Kidney glomerular epithelial cell (primary cell): ENCODE measurements at places on chromosomes 1 and 21.
A peak's percentile ranks its signal among the peaks of the same experiment; 100 is the strongest.

- no peak for DNase-seq
Observed at GRCh38 chr1:235657269-235657668, 7.7 kb upstream of the GNG4 start.

GRCh38 chr1:58157256-58157655, 389.3 kb downstream of the OMA1 start:
- no peak for DNase-seq

GRCh38 chr1:18932387-18932786, 24.1 kb downstream of the IFFO2 start:
- DNase-seq: no peak

DNA sequence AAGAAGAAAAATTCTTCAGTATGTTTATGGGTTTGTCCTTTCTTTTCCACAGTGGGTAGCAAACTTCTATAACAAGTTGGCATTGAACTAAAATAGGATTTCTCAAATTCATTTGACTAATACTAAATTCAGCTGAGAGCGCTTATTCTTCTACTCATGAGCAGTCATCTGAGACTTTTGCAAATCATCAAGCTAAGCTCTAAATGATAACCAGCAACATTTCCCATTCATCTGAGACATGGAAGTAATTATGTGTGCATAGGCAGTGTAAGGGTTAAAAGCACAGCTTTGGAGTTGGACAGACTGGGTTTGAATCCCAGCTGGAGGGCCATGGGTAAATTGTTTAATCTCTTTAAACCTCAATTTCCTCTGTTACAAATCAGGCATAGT, 18.3 kb upstream of the CNR2 start:
- DNase-seq: peak; percentile 62

DNA sequence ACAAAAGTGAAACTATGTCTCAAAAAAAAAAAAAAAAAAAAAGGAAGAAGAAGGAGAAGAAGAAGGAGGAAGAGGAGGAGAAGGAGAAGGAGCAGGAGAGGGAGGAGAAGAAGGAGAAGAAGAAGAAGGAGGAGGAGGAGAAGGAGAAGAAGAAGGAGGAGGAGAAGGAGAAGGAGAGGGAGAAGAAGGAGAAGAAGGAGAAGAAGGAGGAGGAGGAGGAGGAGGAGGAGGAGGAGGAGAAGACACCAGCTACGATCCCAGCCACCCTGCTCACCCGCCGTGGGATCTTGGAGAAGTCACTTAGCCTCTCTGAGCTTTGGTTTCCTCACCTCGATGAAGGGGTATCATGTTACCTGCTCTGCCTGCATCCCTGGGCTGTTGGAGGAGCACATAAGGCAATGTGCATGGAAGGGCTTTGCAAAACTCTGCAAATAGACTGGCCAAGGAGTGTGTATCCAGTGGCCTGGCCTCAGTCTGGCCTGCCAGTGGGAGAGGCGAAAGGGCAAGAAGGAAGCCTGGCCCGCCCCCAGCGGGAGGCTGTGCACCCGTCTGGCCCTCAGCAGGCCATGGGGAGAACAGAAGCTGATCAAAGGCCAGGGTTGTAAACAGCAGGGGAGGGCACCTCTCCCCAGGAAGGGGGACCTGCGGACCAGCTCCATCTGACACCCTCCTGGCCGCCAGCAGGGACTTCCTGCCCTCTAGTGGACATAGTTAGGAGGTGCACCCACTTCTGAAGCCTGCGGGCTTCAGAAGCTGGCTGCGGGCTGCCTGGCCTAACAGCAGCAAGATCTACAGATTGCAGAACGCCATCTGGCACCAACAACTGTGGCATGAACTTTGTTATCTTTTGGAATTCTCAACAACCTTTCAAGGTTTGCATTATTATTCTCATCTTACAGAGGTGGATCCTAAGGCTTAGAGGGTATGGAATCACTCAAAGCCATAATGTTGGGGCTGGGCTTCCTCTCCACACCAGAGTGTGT, 19.2 kb upstream of the CDK18 start:
- peak; percentile 82 for DNase-seq

GRCh38 chr1:218402786-218403120, 57.6 kb downstream of the TGFB2 start:
- DNase-seq: no peak

DNA sequence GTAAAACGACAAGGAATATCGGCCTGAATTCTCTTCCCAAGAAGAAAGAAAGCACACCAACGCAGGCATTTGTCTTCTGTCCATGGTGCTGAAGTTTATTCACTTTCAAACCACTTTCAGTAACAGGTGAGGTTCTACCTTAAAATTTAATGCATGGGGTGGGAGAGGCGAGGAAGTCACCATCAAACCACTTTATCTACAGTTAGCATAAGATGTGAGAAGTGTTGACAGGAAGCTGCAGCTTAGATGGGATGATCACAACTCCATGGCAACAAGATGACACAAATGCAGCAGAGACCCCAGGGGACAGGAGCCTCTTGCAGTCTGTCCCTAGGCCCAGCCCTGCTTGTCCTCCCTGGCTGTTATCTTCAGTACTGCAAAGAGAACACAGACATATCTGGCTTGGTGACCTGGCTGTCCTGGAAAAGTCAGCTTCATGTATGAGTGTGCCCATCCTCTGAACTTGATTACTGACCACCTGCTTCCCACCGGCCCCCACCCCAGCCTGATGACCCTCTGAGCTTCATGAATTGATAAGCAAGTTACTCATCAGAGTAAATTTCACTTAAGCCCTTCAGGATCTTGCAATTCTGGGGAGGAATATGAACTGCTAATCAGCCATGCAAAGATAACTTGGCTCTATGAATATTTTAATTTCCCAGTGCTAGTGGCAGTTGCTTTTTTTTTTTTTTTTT, 1.8 kb downstream of the NPPA start:
- DNase-seq: no peak

- DNase-seq: no peak
Observed at GRCh38 chr1:203095061-203095690, 9.4 kb upstream of the MYOG start.

DNA sequence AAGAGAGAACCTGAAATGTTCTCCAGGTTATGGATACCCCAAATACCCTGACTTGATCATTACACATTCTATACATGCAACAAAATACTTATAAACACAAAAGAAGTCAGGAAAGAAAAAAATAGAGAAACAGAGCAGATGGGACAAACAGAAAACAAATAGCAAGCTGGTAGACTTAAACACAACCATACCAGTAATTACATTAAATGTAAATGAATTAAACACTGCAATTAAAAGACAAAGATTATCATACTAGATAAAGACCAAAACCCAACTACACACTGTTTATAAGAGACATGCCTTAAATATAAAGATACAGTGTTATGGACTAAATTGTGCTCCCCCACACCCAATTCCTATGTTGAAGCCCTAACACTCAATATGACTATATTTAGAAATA, 117.2 kb downstream of the ACBD6 start:
- DNase-seq: no peak

- no peak for DNase-seq
Observed at GRCh38 chr1:147270721-147271120, 28.2 kb downstream of the CHD1L start.

GRCh38 chr1:153404768-153405167, 11.6 kb upstream of the S100A7A start:
- DNase-seq: no peak

- DNase-seq: no peak
Observed at GRCh38 chr1:218891577-218891976, 282.1 kb upstream of the LYPLAL1 start.
